ENCODE measurements at places on chromosomes 5 and 9.

DNA sequence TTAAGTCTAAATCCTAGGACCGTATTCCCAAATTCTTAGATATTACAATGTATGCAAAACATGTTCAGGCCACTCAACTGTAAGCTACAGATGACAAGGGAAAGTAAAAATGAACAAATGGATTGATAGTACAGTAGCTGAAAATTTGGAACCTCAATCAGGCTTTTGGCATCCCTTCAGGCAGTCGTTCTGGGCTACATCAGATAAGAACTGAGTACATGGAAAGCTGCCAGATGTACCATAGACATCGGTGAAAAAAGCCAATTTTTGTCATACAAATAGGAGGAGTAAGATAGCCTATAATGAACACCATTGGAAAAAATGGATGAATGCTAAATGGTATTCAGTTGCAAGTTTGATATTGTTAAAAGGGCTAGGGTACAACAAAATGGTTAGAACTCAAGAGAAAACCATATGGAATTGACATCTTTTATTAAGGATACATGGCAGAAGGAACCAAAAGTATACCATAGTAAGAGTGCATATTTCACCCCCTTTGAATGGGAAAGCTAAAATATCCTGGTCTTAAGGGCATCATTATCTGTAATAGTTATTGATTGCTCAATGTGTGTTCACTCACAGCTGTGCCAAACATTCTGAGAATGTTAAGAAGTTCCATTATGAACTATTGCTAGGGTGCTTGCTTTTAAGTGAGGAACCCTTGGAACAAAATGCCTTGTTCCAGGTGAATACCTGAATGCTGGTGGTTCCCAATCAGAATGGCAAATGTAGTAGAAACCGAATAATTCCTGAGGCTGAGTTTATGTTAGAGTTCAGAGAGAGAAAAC, 86.4 kb downstream of the NR3C1 start:
- no peak for DNase-seq

- no peak for DNase-seq
Measured at GRCh38 chr5:83058726-83059125, 18.5 kb downstream of the TMEM167A start.

DNA sequence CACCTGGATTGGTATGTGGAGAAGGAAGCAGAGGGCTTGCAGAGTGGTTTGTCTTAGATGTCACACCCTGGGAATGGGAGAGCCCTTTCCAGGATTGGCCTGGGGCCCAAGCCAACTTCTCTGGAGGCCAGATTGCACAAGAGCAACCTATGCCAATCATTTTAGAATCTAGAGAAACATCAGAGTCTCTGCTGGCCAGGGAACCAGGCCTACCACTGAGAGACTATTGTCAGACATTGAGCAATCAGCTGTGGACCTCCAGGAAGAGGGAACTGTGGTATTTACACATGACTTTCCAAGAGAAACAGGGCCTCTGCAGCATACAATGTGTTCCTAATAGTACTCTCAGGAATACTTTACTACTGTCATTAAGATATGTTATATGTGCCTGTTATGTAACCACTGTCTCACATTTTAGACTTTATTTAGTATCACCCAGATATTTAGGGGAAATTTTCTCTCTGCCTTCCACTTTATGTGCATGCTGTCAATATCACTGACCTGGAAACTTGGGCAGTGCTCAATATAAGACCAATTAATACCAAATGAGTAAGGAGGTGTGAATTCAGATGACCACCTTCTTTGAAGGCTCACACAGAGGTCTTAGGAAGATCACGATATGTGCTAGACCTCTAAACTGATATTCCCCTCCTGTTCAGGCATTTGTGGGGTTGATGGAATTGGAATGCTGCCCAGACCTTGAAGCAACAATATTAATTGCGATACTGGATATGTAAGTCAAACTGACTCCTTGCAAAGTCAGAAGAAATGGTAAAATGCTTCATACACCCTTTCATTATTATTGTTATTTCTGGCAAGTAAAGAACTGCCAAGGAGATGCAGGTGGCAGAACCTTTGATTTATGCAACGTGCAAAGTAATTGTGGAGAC, 20.5 kb upstream of the CCL28 start:
- no peak for DNase-seq

DNA sequence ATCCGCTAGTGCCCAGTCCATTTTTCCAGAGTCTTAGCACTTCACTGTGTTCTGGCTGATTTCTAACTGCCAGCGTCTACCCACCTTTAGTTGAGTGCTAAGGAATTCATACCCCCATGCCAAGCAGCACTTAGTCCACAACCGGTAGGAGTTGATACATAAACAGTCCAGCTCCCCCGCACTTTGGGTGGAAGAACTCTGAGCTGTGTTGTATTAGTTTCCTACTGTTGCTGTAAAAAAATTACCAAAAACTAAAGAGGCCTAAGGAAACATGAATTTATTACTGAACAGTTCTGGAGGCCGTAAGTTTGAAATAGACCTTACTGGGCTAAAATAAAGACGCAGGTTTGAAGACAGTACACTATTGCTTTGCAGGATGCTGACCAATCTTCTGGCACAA, 87.6 kb downstream of the SLC24A2 start:
- DNase-seq, result no peak

GRCh38 chr9:104882086-104882485, 45.9 kb downstream of the ABCA1 start:
- DNase-seq, result no peak

DNA sequence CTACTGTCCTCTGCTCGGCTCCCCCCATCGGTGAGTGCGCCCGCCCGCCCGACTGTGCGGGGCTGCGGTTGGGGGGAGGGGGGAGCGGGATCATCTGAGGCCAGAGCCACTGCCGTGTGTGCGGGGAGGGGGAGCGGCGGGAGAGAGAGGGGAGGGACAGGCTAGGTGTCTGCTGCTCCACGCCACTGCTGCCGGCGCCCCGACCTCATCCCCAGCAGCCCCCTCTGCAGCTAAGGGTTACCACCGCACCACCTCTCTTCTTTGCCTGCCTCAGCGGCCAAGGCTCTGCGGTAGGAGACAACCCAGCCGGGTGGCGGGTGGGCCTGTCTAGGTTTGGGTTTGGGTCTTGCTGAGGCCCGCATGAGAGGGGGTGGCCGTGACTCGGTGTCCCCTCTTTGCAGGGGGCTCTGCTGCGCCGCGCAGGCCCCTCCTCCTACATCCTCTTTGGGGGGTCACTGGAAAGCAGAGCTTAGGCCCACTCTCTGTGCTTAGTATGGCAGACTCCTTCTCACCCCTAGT, 670 bp upstream of the PURA start:
- no peak for DNase-seq

- no peak for DNase-seq
Measured at GRCh38 chr5:135069016-135069770, 35.2 kb upstream of the PITX1 start.

- no peak for DNase-seq
Measured at GRCh38 chr5:149700347-149700746, 29.8 kb upstream of the PPARGC1B start.

DNA sequence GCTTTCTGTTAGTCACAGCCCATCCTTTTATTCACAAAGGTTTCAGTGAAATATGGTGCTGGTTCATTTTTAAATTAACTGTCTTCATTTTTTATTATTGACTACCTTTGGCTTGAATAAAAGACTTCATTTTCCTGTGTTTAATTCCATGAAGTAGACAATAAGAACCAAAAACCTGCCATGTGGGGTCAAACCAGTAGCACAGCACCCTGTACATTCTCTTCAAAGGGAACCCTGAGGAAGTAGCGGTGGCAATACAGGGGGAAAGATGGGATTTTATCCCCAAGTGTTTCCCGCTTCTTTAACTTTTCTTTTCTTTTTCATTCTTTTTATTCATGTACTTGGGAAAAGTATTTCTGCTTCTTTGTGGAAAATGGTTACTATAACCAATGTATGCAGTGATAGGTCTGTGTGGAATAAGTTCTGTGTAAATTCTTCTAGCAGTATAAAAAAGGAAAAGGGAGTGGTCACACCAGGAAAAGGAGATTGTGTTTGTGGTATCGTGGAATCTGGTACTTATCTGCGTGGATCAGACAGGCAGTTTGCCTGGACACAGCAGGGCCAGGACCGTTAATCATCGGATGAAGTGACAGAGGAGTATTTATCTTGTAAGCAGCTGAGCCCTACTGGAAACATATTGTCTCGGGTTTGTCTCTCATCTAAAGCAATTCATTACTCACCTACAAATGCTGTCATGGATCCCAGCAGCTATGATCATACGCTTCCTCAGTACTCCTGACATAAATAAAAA, 94.2 kb downstream of the PPIC start:
- DNase-seq, result no peak

DNA sequence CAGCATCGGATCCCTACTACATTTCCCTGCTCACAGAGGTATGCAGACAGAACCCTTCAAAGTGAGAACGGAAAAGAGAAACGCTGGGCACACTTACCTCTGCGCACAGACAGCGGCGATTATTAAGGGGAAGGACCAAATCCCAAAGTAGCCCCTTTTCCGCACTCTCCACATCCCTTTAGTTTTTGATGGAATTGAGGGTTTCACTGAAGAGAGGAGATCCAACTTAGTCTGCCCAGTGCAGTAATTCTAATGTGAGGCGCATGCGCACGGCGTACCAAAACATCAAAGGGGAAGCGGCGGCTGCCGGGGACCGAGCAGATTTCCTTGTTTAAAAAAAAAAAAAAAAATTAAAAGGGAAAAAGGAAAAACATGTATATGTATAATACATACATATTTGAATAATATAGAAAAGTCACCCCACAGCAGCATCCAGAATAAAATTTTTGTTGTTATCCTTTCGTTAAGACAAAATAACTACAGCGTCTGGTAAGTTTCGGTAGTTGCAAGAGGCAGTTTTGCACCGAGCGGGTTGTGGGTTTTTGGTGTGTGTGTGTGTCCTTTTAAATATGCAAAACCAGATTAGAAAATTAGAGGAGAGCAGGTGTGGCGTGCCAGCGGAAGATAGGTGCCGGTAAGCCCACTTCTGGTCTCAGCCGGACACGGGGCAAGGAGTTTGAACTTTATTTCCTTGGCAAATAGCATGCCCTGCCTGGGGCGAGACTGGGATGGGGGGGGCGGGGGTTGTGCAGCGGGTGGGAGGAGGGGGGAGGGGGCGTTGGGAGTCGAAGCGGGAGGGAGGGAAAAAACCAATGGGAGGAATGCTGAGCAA, at the start of gene GABRB2:
Gene GABRB2 (minus strand): TSS at position 256 of the 832 bp plus-strand sequence. CDS start 82 bp downstream, at position 174.
- DNase-seq, result peak; percentile 7

DNA sequence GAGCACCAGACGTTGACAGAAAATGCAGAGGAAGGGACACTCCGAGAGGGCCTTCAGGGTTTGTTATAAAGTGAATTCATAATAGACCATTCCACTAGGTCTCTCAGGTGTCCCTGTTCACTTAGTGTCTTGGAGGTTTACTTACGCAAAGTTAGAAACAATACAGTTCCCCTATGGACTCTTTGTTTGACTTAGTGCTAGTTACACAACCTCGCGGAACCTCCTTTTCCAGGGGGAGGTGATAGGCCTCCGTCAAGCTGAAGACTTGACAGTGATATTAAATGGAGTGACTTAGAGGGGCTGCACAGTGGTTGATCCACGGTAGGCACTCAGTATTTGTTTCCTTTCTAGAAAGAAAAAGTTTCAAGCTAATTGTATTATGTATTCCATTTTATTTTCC, 1.3 kb downstream of the CCT5 start:
- DNase-seq, result no peak

GRCh38 chr5:127754706-127755105, 51.5 kb downstream of the CCDC192 start:
- no peak for DNase-seq

DNA sequence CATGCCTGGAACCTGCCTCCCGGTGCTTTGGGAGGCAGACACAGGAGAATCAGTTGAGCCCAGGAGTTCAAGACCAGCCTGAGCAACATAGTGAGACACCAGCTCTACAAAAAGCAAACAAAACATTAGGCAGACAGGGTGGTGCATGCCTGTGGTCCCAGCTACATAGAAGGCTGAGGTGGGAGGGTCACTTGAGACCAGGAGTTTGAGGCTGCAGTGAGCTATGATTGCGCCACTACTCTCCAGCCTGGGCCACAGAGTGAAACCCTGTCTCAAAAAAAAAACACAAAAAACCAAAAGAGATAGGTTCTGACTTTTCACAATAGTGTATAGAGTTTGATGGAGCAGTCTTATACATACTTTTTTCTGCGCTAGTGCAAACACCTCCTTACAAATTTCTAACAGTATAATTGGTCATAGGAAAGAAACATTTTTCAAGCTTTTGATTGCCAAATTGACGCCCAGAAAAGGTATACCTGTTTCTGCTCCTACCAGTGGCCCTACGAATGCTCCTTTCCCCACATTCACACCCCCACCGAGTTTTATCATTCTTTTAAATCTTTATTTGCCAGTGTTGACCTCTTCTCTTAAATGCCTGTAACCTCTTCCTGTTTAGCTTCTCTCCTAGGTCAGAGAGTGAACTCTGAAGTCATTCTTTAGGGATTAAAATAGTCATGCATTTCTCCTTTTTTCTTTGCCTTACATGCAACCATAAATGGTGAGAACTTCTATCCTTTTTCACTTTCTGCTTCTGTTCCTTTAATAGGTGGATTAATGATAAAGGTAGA, 7.5 kb downstream of the DOCK8 start:
- no peak for DNase-seq

- DNase-seq, result no peak
Measured at GRCh38 chr5:311963-312362, 9.6 kb upstream of the AHRR start.

DNA sequence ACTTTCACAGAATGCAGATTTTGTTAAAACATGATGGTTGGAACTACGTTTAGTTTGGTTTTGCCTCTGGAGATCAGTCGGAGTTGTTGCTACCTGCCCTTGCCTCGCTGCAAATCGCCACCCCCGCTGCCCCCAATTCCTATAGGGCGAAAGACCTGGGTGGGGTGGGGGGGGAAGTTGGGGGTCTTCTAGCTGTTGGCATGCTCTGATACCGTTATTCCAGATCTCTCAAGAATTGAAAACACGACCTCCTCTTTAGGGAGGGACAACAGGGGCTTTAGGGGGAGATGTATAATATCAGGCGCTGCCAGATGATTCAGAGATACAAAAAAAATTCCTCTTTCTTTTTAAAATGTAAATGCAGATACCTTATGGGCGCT, 36.4 kb upstream of the NFIB start:
- DNase-seq, result no peak

GRCh38 chr5:6581090-6581489, 51.8 kb downstream of the NSUN2 start:
- no peak for DNase-seq

DNA sequence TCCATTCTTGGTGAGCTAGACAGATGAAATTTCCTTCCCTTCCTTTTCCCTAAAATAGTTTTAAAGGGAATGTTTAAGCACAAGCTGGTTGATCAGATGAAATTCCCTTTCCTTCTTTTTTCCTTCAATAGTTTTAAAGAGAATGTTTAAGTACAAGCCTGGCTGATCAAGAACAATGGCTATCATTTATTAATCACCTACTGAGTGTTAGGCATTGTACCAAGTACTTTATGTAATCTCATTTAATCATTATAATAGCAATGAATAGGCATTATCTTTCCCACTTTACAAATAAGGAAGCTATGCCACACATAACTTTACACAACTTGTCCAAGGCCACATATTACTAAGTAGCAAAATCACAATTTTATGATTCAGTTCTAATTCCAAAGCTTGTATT, 152.0 kb upstream of the ACOT12 start:
- DNase-seq, result no peak
